Left colon (tissue), 2 donors: ENCODE measurements at places on chromosomes 6 and 20.

DNA sequence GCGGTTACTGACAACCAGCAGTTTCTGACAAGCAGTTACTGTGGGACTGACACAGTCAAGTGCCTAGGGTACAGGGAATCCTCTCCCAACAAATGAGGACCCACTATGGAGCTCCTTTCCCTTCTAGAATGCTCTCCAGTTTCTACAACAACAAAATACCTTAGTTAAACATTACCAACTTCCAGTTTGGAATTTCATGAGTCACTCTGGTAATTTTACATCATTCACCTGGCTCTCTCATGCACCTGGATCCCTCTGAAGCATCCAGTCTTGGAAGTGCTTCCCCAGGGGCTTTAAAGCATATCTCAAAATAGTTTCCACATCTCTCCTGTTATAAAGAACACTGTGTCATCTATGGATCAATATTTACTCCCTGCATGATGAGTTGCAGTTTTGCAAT lies 286.7 kb upstream of the SPTLC3 start:
- DNase-seq = no peak

DNA sequence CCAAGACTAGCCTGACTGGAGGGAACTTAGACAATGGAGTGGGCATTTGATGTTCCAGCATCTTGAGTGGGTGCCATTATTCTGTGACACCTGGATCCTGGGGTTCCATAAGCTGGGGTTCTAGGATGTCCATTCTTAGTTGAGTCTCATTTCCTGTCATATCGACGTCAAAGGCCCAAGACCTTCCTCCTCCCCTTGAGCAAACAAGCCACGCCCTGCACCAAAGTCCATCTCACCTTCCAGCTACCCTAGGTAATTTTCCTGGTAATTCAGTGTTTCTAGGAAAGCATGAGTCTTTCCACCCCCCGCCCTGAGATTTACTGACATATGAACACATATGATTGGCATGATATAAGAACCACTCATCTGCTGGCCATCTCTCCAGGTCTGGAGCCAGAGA lies at the start of gene TRIM40:
Gene TRIM40 (plus strand): TSS at position 384 of the 400 bp plus-strand sequence. CDS start 897 bp downstream, outside the sequence.
- DNase-seq = peak; percentile 86

DNA sequence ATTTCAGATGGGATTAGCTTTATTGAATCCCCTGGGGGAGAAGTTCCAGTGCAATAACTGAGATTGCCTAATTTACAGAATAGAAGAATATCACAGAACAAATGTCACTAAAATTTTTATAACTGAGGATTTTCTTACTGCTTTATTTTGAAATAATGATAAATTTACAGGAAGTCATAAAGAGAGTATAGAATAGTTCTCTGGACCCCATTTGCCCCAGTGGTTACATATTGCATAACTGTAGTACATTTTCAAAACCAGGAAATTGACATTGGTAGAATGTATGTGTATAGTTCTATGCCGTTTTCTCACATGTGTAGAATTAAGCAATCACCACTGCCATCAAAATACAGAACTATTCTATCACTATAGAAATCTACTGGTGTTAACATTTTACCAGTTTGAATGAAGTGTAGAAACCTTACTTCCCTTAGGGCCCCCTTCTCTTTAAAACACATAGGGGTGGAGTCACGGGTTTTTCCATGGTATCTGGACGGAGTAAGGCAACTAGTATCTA lies 18.3 kb downstream of the KIF6 start:
- DNase-seq = no peak

DNA sequence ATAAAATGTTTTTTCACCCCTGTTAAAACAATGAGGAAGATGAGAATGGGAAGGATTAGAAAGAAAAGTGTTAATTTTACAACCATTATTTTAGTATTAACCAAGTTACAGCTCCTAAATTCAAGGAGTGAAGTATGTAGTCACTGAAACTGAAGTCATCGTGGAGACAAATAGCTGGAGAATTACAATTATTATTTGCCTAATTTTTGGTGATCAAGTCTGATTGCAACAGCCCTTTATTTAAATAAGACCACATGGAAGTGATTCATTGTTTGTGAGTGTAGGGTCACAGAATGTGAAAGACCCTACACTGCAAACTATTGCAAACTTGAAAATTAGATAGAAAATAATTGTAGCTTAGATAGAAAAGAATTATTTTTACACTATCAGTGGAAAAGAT lies 292.4 kb downstream of the CENPW start:
- DNase-seq = no peak

DNA sequence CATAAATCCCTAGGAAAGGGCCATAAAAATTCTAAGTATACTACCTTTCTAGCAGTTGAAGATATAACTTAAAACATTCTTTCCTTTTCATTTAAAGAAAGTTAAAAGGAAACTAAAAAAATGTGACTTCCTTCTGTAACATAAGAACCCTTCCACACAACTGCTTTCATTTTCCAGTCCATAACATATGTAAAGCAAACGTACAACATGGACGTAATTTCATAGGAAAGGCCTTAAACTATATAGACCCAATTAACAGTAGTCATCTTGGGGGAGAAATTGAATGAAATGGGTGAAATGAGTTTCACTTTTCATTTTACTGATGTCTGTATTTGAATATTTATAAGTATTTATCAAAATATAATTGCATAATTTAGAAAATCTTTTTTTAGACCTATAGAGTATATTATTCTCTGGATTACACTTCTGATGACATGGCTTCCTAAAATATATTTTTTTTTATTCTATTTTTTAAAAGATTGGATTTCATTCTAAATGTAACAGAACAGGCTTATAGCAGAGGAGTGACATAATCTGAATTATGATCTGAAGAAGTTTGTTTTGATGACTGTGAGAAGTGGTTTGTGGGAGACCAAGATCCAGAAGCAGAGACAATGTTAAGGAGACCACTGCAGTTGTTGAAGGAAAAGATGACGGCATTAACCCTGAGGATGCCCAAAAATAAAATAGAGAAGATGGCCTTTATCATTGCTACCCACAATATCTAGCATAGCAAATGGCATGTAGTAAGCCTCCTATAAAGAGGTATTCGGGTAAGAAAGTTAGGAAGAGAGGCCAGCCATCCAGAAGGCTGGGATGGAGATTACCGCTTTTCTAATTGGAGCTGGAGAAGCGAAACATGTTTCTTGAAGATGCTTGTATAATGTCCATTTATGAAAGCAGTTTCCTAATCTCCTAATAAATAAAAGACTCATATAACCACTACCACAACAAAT lies 260.4 kb downstream of the PTPRK start:
- DNase-seq = no peak

DNA sequence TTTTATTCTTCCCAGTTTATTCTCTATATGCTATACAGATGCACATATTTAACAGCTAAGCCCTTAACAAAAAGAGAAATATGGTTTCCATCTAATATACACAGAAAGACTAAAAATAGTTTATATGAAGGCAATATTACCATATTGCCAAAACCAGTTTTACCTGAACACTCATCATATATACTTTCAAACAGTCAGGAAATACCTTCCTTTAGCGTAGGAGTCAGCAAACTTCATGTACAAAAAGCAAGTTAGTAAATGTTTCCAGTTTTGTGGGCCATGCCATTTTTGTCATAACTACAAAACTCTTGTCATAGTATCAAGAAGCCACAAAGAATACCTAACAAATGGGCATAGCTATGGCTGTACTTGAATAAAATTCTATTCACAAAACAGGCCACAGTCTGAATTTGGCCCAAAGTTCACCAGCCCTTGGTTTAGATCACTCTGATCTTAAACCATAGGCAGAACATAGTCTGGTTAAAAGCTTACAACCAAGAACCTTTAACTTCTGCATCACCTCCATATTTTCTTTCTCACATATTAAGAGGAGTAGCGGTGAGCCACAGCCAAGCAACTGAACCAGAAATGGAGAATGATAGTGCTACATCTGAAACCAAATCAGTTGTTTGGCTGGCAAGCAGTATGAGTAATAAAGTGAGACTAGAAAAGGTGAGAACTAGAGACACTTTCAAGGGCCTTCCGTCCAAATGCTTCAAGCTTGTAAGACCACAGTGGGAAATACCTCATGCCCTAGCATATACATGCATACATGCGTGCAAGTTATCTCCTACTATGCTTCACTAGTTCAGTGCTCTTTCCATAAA lies 116.6 kb downstream of the PTPRK start:
- no peak for DNase-seq

GRCh38 chr20:43984587-43984986 lies 69.9 kb downstream of the TOX2 start:
- DNase-seq = peak; percentile 45

- no peak for DNase-seq
Observed at GRCh38 chr20:497979-498378, 35.6 kb upstream of the TBC1D20 start.

DNA sequence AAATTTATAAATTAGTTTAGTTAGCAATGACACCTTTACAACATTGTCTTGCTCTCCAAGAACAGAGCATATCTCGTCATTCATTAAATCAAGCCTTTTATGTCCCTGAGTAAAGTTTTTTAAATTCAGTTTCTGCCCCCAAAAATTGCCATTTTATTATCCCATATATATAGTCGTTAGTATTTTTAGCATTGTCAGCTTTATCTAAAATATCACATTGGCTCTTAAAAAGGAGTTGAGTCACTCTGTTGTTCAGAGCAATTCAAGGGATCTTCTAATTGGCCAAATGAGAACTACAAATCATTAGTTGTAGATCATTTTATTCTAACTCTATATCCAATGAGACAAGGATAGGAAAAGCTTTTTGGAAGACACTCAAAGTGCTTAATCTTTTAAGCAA lies 127.1 kb downstream of the COL9A1 start:
- DNase-seq = no peak

DNA sequence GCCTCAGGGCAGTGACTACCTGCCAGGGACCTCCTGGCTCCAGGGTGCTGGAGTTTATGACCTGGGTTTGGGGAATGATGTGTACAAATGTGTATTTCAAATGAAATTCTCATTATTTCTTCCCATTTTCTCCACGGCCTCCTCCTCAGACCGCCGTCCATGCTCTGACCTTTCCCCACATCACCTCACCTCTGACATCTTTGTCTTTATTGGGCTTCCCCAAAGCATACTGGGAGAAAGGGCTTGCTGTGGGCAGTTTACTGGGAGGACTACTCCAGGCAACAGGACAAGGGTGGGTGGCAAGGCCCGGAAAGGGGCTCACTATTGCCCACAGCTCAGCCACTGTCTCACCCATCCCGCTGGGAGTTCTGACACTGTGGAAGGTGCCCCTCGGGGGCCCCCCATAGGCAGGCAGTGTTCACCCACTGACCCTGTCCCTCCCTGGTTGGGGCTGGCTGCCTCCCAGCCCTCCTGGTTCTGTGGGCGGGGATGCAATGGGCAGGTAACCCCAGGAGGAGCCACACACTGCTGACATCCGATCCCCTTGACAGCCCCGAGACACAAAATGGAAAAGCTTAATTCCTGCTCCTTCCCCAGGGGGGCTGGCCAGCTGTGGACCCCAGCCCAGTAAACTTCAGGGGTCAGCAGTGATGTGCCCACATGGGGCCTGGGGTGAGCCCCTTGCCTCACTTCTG lies 39.8 kb upstream of the CST7 start:
- DNase-seq = no peak

GRCh38 chr6:139277161-139277560 lies 14.6 kb downstream of the TXLNB start:
- DNase-seq = no peak

GRCh38 chr6:166623318-166623717 lies 3.7 kb downstream of the RPS6KA2 start:
- DNase-seq = no peak

DNA sequence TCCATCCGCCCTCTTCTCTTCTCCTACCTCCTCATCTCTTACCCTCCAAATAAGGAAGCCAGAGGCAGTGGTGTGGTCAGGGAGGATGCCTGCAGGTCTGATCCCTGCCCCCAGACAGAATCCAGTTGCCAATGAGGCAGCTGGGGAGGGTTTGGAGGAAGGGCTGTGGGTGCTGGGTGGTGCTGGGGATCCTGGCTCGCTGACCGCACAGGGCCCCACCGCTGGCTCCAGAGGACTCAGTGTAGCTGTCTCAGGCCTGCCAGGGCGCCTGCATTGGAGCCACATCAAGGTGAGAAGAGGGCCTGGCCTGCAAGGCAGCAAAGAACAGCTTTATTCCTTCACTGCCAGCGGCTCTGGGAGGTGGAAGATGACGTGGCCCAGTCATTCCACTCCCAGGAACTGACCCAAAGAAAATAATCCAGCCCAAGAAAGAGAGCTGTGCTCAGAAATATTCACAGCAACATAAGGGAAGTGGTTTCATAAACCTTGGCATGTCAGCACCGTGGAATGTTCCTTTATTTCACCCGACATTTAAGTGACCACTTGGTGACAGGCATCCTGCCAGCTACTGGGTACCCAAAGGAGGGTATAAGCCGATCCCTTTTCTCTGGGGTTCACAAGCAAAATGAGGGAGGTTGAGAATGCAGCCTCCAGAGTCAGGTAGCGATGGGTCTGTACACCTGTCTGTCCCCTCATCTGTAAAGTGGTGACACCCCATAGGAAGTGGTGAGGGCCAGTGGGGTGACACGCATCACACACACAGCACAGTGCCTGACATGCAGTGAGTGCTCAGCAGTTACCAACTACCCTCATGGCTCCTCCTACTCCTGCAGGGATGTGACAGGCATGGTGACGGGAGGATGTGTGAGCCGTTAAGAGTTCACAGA lies 125.1 kb downstream of the SNX5 start:
- DNase-seq = no peak

DNA sequence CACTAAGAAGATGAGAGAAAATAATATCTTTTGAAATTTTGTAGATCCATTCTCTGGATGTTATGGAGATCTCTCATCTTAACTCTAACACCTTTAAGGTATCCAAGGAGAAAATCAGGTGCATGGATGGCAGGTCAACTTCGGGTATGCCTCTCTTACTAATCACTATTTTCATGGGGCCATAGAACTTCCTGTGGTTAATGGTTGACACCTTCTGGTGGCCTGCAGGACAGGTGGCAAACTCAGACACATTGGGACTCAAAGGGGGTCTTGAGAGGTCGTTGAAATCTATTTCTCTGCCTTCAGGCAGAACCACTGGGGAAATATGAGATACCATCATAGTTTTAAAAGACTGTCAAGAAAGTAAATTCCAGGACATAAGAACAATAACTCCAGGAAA lies 76.5 kb downstream of the ADAT2 start:
- DNase-seq = no peak

DNA sequence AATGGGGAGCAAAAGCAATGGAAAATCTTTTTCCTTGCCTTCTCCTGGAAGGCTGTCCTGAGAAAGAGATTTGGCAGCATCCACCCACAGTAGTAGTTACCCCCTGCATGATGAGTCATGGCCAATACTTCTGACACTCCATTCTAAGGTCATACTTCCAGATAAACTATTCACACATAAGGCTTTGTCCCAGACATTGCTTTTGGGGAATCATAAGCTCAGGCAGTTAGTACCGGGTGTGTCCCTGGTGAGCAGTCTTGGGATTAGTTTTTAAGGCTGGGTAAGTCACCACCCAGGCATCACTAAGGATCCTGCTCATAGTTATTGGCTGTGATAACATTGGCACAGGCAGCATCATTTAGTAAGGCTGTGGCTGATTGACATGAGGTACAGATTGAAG lies 160.6 kb upstream of the GGTLC1 start:
- no peak for DNase-seq

- DNase-seq = no peak
Observed at GRCh38 chr6:166318649-166319600, 10.7 kb upstream of the PRR18 start.

GRCh38 chr6:90468080-90468479 lies 118.8 kb downstream of the MAP3K7 start:
- DNase-seq = no peak

GRCh38 chr6:24780206-24780605 lies 5.5 kb downstream of the GMNN start:
- no peak for DNase-seq

GRCh38 chr20:32206760-32207625 lies 550 bp downstream of the PLAGL2 start:
- no peak for DNase-seq
